ENCODE measurements at places on chromosomes 4 and X.

GRCh38 chrX:37993176-37993575 is 13.2 kb upstream of the SYTL5 start:
- no peak for DNase-seq

- DNase-seq, result no peak
Measured at GRCh38 chrX:2451501-2452316, 49.1 kb downstream of the DHRSX start.

DNA sequence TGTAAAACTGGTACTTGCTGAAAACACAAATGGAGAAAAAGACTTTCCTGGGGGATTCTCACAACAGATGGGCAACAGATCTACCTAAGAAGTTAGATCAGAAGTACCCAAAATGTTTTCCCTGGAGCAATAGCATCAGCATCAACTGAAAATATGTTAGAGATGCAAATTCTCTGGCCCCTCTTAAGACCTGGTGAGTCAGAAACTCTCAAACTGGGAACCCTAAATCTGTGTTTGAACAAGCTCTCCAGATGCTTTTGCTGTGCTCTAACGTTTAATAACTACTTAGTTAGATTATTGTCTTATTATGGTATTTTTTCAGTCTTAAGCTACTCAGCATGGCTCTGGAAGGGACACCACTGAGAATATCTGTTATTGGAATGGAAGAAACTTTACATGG is 55.2 kb upstream of the TRPC3 start:
- no peak for DNase-seq

DNA sequence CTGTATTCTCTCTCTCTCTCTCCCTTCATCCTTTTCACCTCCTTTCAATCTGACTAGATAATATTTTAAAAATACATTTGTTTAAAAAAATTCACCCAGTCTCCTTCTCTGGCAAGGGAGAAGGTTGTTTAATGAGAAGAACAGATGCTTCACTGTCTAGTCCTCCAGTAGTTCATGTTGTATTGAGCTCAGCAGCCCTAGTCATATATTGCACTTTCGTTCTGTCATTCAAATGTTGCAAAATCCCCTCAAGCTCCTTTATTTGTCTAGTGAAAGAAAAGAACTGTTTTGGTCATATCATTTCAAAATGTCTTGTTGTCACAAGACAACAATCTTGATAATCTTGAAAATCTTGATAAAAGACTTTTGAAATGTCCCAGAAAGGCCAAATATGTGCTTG is 248.0 kb downstream of the GALNTL6 start:
- no peak for DNase-seq

DNA sequence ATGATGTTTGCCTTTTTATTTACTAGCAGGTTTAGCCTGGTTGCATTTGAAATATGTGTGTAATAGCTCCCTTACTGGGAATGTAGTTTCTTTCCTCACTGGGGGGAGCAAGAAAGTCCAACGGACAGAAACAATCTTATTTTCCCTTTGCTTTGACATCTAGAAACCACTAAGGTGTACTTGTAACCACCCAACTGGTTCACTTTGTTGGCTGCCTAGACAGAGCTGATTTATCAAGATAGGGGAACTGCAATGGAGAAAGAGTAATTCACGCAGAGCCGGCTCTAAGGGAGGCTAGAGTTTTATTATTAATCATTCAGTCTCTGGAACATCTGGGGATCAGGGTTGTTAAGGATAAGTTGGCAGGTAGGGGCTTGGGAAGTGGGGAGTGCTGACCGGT is 30.3 kb downstream of the XG start:
- no peak for DNase-seq

GRCh38 chr4:100288811-100289529 is 98.7 kb upstream of the DDIT4L start:
- no peak for DNase-seq

- DNase-seq, result no peak
Measured at GRCh38 chr4:17092736-17093437, 194.4 kb upstream of the LDB2 start.

GRCh38 chr4:27001398-27002164 is 140.9 kb downstream of the STIM2 start:
- DNase-seq, result no peak

- no peak for DNase-seq
Measured at GRCh38 chrX:154649503-154650220, 3.7 kb downstream of the CTAG2 start.

GRCh38 chr4:84403656-84404055 is 95.4 kb downstream of the NKX6-1 start:
- no peak for DNase-seq

GRCh38 chr4:23890369-23891063 is 669 bp upstream of the PPARGC1A start:
- DNase-seq, result no peak

GRCh38 chr4:87500092-87500462 is 29.1 kb downstream of the SPARCL1 start:
- no peak for DNase-seq

DNA sequence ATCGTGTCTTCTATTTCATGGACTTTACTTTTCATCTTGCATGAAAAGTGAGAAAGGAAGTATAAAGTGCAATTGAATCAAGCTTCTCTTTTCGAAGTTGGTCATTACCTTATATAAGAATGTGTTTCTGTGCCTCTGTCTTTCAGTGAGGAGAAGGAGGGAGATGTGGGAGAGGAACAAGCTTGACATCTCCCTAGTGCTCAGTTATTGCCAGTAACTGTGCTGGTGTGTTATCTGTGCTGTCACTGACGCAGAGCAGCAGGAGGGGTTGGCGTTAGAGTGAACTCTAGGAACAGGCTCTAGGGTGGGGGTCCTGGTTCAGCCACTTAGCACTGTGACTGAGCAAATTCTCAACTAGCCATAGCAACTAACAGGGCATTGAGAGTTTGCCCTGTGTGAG is 34.0 kb upstream of the TBC1D9 start:
- DNase-seq, result no peak

GRCh38 chr4:138789796-138790195 is 225.8 kb upstream of the NOCT start:
- no peak for DNase-seq

- peak; percentile 84 for DNase-seq
Measured at GRCh38 chr4:112410364-112410763, 105.6 kb downstream of the NEUROG2 start.

DNA sequence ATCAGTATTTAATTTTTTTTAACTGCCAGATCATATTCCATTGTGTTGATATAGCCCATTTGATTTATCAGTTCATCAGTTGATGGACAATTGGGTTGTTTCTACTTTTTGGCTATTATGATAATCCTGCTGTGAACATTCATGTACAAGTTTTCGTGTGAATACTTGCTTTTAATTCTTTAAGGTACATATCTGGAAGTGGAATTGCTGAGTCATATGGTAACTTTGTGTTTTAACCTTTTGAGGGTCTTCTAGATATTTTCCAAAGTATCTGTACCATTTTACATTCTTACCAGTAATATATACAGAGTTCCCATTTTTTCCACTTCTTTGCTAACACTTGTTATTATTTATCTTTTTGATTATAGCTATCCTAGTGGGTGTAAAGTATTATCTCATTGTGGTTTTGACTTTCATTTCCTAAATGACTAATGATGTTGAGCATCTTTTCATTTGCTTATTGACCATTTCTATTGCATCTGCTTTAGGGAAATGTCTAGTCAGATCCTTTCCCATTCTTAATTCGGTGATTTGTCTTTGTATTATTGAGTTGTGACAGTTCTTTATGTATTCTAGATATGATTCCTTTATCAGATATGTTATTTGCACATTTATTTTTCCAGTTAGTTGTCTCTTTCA is 75.2 kb upstream of the NUDT6 start:
- DNase-seq, result no peak
